ENCODE measurements at places on chromosomes 5 and 9. TPM values are rescaled to one million over a fixed set of nuclear protein-coding genes. Genes with fewer than 3 reads are reported as not detected.

The EQTN gene
- not detected for total RNA-seq

The SPATA31A3 gene
- total RNA-seq = not detected

The PCDHGA7 gene
- 1.5 TPM for total RNA-seq

The PLAC8L1 gene
- total RNA-seq = not detected

The CDC20B gene
- 0.33 TPM for total RNA-seq

The MAMDC2 gene
- 47.9 TPM for total RNA-seq

The TMEM171 gene
- total RNA-seq = 0.34 TPM

The AFAP1L1 gene
- total RNA-seq = 32.5 TPM

The ANKRD18A gene
- total RNA-seq = 2.0 TPM

The ELOVL7 gene
- 6.2 TPM for total RNA-seq

DNA sequence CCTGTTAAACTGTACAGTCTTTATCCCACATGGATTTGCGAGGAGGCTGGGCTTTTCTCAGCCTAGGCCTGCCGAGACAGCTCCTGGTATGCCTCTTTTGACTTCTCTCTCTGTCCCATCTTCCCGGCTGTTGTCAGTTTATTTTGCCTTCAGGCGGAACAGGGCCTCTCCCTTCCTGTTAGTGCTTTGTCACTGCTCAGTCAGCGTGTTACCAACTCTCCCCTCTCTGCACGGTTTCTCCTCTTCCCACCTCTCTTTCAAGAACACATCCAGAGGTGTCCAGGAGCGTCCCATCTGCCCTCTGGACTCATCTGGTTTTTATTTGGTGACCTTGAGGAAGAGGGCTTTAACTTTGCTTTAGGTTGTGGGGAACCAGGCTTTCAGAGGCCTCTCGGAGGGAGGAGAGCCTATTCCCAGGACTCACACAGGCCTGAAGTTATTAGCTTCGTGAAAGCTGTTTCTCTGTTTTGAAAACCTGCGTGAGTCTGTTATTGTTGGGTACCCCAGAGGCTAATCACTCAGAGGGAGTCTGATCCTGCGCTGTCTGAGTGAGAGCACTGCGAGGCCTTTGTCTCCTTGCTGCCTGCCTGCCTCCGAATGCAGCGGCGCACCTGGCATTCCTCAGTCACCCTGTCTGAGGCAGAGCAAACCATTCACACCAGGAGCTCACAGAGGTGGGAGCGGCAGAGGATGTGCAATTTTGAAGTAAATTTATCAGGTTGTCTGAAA is 234.4 kb upstream of the MPDZ start:
- no peak for DNase-seq

DNA sequence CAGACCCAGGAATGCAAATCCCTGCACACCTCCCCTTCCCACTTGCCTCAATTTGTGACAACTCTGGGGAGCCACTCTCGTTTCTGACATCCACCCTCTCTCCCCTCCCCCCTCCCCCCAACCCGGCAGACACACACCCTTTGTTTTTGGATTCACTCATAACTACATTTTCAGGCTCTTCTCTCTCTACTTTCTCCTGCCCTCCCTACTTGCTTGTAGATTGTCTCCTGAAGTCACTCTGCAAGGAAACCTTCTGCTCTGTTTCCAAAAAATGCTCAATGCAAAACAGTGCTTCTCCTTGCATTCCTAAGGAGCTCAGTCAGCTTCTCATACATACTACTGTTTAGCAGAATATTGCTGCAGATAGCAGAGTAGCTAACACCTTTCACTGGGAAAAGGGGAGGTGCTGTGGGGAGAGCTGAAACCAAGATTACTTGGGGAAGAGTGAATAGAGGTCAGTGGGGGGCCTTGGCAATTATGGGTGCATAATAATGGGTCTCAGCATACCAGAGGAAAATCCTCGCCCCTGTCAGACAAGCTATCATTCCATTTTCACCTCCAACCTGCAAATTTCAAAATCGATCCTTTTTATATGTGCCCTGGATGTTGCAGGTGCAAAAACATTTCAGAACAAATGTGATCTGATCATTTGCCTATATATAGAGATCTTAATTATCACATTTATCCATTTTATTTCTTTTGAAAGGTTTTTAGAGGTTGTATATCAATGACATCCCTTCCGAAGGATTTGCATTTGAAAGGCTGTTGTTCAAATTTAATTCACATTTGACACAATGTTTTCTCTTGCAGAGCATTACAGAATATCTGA is 1860.7 kb upstream of the WWC1 start:
- no peak for DNase-seq

DNA sequence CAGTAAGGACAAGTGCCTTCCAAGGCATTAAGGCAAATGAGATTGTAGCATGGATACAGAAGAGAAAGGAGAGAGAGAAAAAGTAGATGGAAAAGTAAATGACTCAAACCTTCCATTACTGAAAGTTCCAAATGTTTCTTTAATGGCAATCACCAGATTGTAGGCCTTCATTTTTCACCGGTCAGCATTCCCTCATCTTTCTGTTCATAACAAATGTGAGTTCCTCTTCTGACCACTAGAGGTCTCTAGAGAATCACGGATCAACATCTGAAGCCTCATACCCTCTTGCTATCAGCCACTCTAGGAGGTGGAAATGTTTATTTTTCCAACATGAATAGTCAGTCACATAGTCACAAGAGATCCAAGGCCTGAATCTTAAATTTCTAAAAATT is 73.6 kb upstream of the RPS23 start:
- no peak for DNase-seq

DNA sequence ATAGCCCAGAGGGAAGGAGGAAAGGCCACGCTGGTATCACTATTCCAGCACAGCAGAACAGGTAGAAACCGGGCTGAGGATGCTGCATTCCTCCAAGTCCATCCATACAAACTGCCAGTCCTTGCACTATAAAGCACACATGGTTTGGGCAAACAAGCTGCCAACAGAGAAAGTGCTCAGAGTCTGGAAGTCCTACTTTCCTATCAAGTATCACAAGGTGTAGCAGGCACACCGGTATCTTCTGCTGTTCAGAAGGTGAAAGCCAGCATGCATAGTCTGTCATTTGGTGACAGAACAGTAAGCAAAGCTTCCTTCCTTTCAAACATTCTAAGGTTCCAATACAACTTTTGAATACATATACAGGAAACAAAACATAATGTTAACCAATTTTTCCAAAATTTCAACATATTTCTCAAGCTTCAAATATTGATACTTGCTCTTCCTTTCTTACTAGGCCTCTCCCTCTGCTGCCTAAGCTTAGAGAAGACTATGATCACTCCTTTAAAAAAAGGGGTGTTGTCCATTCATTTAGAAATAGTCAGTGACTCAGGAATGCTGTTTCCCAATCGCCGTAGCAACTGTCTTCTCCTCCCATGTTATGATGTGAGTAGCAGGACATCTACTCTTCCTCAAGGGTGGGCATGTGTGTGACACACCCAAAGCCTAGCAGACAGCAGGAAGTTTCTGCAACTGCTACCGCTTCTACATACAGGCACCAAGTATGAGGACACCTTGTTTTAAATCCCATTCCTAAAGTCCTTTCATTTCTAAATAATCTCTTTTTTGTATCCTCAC is 14.7 kb downstream of the DIAPH1 start:
- no peak for DNase-seq

DNA sequence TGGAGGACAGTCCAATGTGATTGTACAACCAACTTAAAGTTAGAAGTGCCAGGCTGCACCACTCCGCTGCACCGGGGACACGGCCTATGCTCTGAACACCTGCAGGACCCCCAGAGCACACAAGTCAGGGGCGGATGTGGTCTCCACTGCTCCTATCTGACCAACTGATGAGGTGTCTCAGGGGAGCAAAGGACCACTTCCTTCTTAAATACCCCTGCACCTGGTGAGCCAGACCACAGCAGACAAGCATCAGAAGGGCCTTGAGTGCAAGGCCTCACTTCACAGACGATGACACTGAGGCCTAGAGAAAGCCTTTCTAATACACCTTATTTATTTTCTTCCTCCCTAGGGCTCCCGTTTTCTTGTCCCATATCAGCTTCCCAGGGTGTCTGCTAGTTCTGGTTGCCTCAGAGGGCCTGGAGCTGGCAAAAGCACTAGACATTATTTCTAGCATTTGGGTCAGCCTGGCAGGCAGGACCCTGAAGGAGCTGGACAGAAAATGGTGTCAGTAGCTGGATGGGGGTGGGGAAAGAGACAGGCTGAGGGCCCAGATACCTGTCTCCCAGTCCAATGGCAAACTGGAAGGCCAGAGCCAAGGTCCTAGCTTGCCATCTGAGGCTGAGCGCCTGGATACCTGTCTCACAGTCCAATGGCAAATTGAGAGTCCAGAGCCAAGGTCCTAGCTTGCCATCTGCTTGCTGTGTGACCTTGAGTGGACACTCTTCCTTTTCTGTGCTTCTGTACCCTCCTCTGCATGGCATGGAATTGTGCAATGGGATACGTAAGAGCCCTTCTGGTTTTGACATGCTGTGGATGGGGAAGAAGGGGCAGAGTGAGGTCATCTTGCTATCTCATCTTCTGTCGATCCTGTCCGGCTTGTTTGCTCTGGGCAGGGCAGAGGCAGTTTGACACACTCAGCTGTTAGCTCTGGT is 9.0 kb downstream of the CCDC69 start:
- peak; percentile 76 for DNase-seq

GRCh38 chr9:121696930-121697329 is 45.5 kb downstream of the DAB2IP start:
- DNase-seq = no peak

DNA sequence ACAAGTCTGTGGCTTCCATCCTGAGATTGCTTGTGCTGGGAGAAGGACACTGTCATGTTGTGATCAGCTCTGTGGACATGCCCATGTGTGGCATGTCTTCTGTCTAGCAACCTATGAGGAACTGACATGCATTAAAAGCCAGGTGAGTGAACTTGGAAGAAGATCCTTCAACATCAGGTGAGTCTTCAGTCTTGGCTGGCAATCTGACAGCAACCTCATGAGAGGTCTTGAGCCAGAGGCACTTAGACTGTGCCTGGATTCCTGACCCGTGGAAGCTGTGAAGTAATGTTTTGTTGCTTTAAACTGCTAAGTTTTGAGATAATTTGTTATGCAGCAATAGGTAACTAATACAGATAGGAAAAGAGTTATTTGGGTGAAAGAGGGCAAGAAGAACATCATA is 6.8 kb upstream of the TCERG1 start:
- no peak for DNase-seq

DNA sequence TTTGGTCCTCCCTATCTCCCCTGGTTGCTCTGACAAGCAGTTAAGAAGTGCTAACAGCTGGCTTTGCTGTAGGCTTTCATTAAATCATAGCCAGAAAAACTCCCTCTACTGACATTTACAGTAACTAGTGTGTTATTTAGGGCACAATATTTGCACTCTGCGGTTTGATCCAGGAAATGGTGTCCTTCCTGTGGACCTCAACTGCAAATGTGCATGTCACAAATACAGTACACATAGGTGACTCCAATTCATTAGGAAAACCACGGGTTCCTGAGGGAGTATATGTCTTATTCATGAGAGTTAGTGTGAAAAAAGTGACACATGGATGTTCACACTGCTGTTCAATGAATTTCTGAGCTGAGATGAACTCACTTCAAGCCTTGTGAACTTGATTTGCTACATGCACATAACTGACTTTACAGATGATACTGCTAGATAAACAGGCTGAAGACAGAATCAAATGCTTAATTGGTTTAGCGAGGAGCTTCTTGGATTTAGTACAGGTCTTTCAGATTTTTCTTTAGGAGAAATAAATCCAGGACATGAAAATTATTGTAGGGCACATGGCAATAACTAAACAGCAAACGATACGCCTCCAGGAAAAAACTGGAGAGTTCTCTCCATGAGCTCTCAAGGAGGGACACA is 281.5 kb downstream of the EFNA5 start:
- DNase-seq = no peak

GRCh38 chr5:334903-335739 is 13.6 kb downstream of the AHRR start:
- DNase-seq = no peak

- DNase-seq = no peak
These were observed at the start of gene NEK6 for GRCh38 chr9:124257844-124258606. TSS of gene NEK6 (plus strand) at chr9:124257949. CDS start at chr9:124301965, 44,016 bp downstream.

GRCh38 chr5:135322744-135323143 is 76.3 kb downstream of the MACROH2A1 start:
- DNase-seq = no peak

- DNase-seq = no peak
These were observed 106.8 kb upstream of the FST start for GRCh38 chr5:53373451-53374158.

- no peak for DNase-seq
These were observed 18.5 kb upstream of the PCDHB1 start for GRCh38 chr5:141032626-141033025.

Measured in upper lobe of left lung (tissue), 6 donors.